RPMI7951 (cell line): ENCODE measurements at places on chromosomes 7 and 10. TPM values are rescaled to one million over a fixed set of nuclear protein-coding genes. Genes with fewer than 3 reads are reported as not detected.
A peak's percentile ranks its signal among the peaks of the same experiment; 100 is the strongest.

DNA sequence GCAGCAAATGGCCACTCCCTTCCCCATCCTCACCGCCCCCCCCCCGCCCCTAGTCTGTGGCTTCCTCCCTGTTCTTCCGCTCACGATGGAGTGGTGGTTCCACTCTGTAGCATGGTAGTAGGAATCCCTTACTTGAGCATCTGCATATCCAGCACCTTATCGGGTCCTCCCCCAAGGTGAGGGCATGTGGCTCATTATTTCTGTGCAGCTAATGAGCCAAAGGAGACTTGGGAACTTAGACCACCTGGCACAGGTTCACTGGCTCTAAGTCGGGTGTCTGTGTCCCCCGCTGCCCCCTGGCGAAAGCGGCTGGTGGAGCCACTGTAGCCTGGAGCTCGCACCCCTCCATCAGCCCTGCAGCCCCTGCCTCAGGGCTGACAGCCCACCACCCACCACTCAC lies 22.8 kb upstream of the GPR26 start:
- no peak for DNase-seq

Gene SLC26A3
- not detected in 2 replicates for total RNA-seq

- DNase-seq: no peak
Observed at GRCh38 chr10:61100887-61101286, 156.9 kb upstream of the RHOBTB1 start.

DNA sequence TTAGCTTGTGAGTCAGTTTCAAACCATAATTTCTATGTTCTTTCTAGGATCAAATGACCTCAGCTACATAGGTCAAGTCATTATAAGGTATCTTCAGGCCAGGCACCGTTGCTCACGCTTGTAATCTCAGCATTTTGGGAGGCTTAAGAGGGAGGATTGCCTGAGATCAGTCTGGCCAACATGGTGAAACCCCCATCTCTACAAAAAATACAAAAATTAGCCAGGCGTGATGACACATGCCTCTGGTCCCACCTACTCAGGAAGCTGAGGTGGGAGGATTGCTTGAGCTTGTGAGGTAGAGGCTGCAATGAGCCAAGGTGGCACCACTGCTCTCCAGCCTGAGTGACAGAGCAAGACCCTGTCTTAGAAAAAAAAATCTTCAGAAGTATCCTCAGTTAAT lies 362.3 kb downstream of the GATA3 start:
- no peak for DNase-seq

- no peak for DNase-seq
Observed at GRCh38 chr10:30047430-30047829, 12.0 kb downstream of the JCAD start.

GRCh38 chr10:15393139-15393825 lies 22.2 kb upstream of the FAM171A1 start:
- DNase-seq: no peak

Gene HOXA13
- total RNA-seq: 1.7 and 2.3 TPM in 2 replicates

Gene HGF
- total RNA-seq: under 0.01 and 0.39 TPM in 2 replicates

DNA sequence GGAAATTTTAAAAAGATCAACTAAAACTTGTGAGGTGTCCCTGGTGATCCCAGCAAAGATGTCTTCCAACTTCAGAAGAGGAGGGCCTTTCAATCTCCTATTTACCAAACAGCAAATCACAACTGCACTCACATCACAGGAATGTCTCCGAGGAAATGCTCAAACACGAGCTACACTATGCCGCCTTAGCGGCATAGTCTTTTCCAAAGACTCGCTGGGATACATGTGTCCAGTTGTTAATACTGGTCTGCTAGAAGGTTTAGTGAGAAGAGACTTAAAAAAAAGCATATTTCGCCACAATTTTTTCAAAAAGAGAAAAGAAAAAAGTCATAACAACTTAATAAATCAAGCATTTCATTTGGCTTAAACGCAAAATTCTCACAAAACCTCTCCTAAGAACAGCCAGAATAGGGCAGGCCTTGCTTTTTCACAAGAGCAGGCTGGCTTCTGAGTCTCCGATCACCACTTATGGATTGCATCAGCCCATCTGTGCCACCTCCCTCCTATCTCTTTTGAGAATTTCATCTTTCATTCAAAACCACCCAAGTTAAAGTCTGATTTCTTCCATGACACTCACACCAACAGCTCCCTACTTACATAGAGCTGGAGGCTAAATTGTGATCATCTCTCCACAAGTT lies 66.1 kb downstream of the GNA12 start:
- no peak for DNase-seq

DNA sequence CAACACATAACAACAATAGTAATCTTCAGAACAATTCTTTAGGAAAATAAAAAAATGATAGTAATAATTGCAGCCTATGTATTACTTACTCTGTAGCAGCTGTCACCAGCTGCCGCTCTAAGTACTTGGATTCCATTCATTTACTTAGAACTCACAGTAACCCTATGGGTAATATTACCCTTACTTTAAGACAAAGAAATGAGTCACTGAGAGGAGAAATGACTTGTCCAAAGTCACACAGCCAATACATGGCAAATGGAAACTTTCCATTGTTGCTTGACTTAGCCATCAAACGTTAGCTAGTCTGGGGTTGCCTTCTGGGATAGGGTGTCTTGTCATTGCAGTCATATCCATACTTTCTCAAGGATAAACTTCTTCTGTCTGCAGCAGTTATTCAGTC lies 3.6 kb downstream of the CCNY start:
- DNase-seq: peak; percentile 14

DNA sequence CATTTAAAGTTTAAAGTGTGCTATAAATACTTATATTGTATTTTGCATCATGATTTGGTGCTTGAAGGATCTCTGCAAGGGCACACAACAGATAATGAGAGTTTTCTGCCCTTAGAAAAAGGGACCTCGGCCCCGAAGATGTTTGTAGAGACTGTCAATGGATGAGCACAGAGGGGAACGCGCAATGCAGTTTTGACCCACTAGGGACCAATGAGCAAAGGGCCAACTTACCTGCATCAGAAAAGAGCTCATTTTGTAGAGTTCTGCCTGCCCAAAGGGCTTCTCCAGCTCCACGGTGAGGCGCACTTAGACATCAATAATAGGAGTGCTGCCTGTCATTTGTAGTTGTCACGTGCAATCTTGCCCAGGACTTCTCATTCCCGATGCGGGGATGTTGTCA lies 91.1 kb downstream of the BUB3 start:
- no peak for DNase-seq

Gene CABCOCO1
- total RNA-seq: not detected in 2 replicates

DNA sequence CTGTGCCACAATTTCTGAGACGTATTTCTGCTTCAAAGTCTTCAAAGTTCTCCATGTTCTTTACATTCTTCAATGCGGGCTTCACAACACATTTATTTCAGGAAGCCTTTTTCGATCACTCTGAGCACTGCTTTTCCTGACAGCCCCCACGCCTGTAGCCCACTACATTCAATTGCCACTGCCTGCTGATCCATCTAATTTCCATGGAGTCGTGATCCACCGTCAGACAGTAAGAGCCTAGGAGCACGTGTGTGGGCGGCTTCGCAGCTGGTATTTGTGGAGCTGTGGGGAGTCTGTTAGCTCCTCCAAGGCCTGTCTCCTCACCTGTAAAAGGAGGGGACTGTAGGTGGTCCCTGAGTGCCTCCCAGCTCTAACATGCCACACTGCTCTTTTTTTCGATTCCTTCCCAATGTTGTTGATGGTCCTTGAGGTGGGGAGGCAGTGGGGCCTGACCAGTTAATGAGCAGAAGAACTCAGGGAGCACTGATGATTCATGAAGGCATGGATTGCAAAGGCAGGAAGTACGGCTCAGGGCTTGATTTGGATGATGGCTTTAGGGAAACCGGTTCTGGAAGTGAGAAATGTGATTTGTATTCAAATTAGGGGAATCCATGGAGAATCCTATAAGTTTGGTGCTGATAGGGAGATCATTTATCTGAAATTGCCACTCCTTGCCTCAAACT lies 401.1 kb upstream of the PODXL start:
- DNase-seq: peak; percentile 39

Gene CRYGN
- total RNA-seq: not detected in 2 replicates

GRCh38 chr10:125011171-125011925 lies 69.4 kb downstream of the ZRANB1 start:
- DNase-seq: no peak

Gene SNCG
- 0.59 and 1.6 TPM in 2 replicates for total RNA-seq

- DNase-seq: no peak
Observed at GRCh38 chr7:68682910-68683309, 915.4 kb upstream of the AUTS2 start.

- peak; percentile 47 for DNase-seq
Observed at GRCh38 chr7:135645296-135645904, 16.9 kb upstream of the STMP1 start.

GRCh38 chr7:44867073-44867995 lies 18.0 kb downstream of the PURB start:
- peak; percentile 88 for DNase-seq

- peak; percentile 20 for DNase-seq
Observed at GRCh38 chr10:69470463-69471384, 19.5 kb downstream of the TSPAN15 start.

GRCh38 chr7:47572939-47573757 lies 8.8 kb downstream of the TNS3 start:
- no peak for DNase-seq

GRCh38 chr10:71865561-71866041 lies 14.6 kb upstream of the PSAP start:
- no peak for DNase-seq

Gene SFTPD
- total RNA-seq: not detected in 2 replicates

DNA sequence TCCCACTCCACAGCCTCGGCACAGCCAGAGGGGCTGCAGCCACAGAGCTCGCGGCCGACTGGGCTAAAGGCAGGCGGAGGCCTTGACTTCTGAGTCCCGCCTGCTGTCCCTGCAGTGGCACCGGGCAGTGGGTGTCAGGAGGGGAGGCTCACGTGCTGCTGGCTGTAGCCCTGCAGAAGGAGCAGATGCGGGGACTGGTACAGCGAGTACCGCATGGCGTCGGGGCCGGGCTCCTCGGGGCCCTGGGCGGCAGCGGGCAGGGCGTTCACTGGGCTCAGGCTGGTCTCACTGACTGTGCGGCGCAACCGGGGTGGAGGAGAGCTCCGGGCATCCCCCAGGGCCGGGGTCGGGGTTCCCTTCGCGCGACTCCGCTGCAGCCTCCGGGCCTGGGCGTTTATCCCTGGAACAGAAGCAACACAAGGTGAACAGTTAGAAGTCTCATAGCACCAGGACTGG lies 25.6 kb downstream of the PAPOLB start:
- no peak for DNase-seq

DNA sequence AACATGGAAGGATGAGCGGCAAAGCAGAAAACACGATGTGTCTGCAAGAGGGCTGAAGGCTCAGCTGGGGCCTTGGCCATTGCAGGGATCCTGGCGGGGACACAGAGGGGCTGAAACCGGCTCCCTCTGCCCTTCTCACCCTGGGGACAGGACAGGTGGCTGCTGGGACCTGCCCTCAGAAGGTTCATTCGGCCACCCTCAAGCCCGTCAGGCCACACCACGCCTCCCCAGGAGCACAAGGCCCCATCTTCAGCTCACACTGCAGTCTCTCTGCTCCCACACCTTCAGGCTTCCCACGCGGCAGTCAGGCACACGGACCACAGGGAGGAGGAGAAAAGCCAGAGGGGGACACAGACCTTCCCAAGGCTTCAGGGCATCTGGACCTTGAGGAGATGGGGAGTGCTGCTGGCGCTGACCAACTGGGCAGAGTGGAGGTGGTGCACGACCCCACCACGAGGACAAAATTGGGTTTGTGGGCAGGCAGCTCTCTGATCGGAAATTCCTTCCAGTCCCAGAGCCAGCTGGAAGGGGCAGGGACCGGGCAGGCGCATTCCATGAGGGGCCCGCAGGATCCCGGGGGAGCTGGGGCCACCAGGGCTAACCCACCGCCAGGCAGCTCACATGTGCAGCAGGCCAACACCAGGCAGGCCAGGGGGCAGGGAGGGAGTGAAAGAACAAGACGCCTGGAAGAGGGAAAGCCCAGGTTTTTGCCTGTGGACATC lies 104.0 kb downstream of the MAD1L1 start:
- DNase-seq: no peak

DNA sequence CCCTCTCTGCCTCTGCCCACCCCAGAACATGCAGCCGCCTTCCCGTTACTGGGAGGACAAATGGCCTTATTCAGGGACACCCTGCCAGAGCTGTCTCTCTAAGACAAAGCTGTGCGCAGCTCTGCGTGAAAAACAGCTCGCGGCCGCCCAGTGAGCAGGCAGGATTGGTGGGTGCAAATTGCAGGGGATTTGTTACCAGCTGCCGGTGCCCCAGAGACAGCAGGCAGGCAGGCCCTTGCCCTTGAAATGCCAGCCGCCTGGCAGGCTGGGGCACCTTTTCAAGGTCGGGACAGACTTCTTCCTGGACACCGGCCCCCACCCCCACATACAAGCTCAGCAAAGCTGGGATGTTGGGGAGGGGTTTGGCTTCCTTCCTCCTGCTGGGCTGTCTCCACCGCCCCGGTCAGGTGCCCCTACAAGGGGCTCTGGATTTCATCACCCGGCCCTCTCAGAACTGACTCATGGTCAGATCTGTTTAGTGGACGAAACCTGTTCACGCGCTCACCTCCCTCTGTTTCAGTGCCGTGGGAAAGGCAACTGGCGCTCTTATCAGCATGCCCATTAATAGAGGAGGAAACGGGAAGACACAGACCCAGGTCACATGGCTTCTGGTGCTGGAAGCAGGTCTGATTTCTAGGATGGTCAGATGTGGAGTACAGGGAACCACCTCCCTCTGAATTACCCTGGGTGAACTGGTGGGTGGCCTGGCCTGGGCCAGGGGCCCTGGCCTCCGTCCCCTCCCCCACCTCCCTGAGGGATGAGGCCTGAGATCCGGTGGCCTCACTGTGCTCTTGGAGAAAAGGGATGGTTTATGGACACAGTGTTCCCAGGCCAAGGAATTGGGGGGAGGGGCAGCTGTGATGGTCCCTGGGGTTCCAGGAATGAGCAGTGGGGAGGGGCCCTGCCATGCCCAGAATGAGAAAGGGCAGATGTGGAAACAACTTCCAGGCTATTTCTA lies 123.9 kb upstream of the PPIF start:
- DNase-seq: no peak
